ENCODE measurements at places on chromosomes 4 and X.

GRCh38 chrX:124737771-124738170 is 391.4 kb downstream of the SH2D1A start:
- no peak for DNase-seq

DNA sequence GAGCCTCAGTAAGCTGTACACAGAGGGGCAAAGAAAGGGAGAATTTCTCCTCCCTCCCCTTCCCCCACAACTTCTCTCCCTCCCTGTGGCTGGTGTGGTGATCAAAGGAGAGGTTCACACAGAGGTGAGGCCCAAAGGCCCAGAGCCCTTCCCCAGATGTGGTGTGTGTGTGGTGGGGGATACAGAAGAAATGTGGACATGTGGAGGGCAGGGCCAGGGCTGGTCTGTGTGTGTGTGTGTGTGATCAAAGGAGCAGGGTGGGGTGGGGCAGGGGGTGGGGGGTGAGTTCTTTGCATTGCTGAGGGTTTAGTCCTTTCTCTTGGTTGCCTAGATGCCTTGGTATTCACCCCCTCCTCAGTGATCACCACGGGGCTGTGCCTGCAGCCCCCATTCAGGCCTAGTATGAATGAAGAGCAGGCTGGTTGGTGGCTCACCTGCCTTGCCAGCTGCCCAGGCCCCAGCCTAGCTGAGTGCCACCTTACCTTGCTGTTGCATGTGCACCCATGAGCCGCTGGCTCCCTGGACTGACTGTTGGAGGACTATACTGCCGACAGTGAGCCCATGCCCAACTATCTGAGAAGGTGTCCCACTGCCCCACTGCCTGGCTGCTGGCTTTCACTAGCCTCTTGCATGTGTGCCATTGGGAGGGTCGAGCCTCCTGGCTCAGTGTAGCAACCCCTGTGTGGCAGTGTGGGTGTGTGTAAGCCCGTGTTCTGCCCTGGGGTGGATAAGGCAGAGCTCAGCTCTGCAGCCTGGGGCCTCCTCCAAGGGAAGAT is 101.9 kb downstream of the EFNB1 start:
- no peak for DNase-seq

DNA sequence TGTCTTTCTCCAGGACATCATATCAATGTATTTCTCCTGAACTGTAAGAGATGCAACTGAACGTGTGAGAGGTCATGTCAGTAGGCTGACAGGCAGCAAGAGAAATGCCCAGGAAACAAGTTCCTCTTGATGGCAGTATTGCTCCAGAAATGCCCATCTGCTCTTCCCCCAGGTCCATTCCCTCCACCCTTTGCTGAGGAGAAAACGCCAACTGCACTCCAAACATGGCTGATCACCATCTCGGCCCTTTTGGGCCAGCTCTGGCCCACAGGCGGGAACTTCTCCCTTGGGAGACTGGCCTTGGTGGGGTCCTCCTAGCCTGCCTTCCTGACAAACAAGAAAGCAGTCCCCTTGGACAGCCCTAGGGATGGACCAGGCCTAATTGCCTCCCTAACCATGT is 276.5 kb upstream of the AGTR2 start:
- DNase-seq: no peak

DNA sequence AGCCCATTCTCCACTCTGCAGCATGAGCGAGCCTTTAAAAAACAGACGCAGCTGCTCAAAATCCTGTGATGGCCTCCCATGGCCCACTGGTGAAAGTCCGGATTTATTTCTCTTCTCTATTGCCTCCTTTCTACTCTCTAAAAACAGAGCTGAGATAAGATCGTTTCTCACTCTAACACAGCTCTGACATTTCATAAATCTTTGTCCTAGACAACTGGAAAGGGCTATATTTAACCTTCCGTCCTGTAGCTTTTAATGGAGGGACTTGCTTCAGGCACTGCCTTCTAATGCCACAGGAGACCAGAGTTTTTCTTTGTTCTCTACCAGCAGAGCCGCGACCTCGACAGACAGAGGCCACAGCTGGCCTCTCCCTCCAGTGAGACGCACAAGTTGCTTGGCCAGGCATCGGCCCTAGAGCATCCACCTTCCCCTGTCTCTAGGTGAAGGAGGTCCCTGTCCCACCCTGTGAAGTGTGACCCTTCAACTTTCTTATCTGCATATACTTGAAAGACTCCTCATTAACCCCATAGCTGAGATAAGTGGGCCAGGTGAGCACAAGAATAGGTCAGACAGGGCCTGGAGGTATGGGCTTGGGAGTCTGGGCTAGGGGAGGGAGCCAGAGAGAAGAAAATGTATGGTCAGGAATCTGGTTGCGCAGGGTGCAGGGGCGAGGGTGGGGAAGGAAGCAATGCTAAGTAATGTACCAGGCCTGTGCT is 50.0 kb downstream of the RTL5 start:
- no peak for DNase-seq

- DNase-seq: no peak
Observed at GRCh38 chrX:11209798-11210414, 83.3 kb upstream of the AMELX start.

DNA sequence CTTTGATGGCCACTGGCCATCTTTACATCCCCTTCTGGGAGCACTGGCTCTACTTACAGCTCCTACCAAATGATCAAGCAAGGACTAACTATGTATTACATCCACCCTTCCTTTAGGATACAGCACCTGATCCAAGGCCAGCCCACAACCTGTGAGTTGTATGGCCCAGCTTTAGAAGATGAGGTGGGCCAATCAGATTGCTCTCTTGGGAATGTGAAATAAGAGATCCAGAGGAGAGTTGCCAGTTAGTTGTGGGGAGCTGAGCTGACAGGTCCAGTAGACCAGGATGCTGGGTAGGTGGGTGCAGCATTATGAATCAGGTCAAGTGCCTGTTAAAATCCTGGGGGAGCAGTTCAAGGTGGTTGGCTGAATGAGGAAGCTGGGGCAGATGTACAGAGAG is 111.5 kb downstream of the GNL3L start:
- DNase-seq: no peak

- DNase-seq: no peak
Observed at GRCh38 chr4:110669663-110670062, 46.8 kb upstream of the PITX2 start.

- no peak for DNase-seq
Observed at GRCh38 chr4:168666531-168666930, 169.7 kb downstream of the PALLD start.

DNA sequence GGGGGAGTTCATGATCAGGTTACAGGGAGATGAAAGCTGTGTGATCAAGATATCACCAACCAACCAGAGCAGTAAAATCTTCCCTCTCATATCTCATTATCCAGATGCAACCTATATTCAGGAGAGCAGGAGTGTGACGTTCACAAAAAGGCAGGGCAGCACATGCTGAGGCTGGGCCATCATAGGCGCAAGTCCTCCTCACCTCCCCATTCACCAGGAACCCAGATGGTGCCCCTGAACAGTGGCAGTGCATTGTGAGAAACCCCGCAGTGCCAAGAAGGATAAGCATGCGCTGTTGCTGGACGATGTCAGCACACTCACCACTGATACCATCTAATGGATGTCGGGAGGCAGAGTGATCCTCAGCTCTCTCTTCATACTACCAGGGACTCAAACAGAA is 170.9 kb downstream of the COL25A1 start:
- no peak for DNase-seq

GRCh38 chr4:2537011-2537830 is 774 bp downstream of the FAM193A start:
- peak; percentile 44 for DNase-seq

DNA sequence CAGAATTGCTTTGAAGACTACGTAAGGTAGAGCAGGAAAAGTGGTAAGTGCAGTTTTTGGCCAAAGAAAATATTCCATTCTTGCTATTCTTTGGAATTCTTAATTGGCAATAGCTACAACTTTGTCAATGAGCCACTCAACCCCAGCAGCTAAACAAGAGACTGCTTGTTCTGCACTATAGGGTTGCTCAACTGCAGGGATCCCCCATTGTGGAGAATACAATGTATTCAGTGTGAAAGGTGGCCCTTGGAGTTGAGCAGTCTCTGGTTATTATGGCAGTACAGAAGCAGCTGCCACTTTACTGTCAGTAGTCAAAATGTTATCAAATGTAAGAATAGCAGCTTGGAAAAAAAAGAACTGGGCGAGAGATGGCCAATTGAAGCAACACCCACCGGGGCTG is 808.7 kb downstream of the CENPC start:
- no peak for DNase-seq

DNA sequence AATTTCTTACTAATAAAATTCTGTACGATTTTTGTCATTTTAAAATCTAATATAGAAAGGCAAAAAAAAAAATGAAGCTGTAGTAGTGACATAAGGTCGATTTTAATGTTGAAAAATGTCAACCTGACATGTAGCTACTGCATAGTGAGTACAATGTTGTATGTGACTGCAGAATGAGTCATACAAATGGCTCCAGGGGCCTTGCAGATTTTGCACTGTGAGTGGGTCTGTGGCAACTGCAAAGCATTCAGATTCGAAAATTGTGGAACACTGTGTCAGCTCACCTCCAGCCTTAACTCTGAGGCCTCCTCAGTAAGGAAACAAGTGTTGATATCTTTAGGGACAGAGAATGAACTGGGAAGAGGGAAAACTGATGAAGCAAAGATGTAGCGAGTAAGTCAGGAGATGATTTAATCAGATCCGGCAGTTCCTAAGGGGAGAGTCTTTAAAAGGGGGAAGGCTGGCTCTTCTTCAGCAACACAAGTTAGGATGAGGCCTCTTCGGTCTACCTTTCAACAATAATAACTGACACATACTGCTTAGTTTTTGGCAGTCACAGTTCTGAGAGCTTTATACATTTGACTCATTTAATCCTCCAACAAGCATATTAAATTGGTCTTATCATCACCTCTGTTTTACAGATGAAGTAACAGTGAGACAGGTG is 24.9 kb downstream of the TKTL2 start:
- no peak for DNase-seq

- DNase-seq: no peak
Observed at GRCh38 chr4:40606239-40606767, 23.4 kb downstream of the RBM47 start.

- DNase-seq: no peak
Observed at GRCh38 chr4:99410075-99410474, 25.1 kb downstream of the ADH7 start.

DNA sequence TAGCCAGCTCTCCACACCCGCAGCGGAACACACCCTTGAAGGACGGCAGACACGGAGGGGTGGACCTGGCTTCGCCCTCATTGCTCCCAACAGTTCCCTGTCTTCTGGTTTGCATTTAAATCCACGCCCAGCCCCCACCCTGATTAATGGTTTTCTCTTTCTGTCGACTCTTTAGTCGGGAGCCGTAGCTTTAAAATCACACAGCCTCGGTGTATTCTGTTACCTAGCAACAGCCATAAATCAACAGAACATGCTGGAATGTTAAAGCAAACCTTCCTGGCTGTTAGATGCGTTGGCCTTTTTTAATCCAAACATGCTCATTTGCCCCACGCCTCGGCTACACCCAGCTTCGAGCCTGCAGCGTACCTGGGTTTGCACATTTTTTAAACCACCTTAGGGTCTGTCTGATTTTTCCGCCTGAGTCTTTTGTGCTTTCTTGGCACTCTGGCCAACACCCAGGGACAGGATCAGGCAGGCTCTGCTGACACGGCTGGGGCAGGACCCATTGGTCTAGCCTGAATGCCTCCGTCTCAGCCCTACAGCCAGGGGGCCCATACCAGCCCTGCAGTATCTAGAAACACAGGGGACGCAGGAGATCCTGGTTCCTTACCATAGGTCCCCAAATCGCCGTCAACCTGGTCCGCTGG is 21.4 kb upstream of the PPP2R2C start:
- no peak for DNase-seq

- DNase-seq: no peak
Observed at GRCh38 chr4:878796-879728, 53.1 kb downstream of the GAK start.

DNA sequence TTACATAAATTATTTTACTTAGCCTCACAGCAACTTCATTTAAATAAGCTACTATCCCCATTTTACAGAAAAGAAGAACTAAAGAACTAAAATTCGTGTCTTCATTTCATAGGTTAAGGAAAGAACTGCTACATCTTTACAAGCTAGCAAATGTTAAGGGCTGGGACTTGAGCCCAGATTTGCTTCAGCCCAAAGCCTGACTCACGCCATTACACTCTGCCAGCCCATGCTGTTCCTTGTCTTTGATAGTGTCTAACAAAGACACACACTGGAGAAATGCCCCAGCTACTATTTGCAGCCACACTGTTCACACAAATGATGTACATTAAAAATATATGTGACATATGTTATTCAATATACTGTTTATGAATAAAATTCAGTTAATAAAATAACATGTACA is 29.0 kb upstream of the ERVMER34-1 start:
- DNase-seq: no peak

GRCh38 chr4:60579335-60579734 is 620.8 kb upstream of the ADGRL3 start:
- DNase-seq: no peak

- DNase-seq: no peak
Observed at GRCh38 chr4:183146478-183146877, 47.4 kb downstream of the WWC2 start.

- no peak for DNase-seq
Observed at GRCh38 chrX:103357871-103358270, 1.6 kb downstream of the TCEAL9 start.

All from activated T-helper 1 cell treated with anti-CD3 and anti-CD28 coated beads, Interleukin-2, amount 50 U/mL, for 16 hours (primary cell).